ENCODE measurements at places on chromosomes 13 and 19. TPM values are rescaled to one million over a fixed set of nuclear protein-coding genes. Genes with fewer than 3 reads are reported as not detected.
A peak's percentile ranks its signal among the peaks of the same experiment; 100 is the strongest.

- peak within 1 kb of the TSS; percentile 60 for H3K4me3 ChIP-seq
- H3K36me3 ChIP-seq = no peaks in the 10 kb centered on the region
- H3K27me3 ChIP-seq = peaks cover 61% of the 10 kb centered on the region
- no peak within 1 kb of the TSS for H3K27ac ChIP-seq
- DNase-seq = peak; percentile 56
- peaks cover 5% of the 10 kb centered on the region for H3K4me1 ChIP-seq
These were observed at the start of gene MLNR for GRCh38 chr13:49220036-49220855. TSS of gene MLNR (plus strand) at chr13:49220338. CDS start at chr13:49220338, 0 bp downstream.

GRCh38 chr19:1672038-1672768, 19.8 kb upstream of the TCF3 start:
- H3K27ac ChIP-seq = no peak overlapping the region
- no peaks in the 10 kb centered on the region for H3K36me3 ChIP-seq
- H3K4me1 ChIP-seq = peaks cover 17% of the 10 kb centered on the region

DNA sequence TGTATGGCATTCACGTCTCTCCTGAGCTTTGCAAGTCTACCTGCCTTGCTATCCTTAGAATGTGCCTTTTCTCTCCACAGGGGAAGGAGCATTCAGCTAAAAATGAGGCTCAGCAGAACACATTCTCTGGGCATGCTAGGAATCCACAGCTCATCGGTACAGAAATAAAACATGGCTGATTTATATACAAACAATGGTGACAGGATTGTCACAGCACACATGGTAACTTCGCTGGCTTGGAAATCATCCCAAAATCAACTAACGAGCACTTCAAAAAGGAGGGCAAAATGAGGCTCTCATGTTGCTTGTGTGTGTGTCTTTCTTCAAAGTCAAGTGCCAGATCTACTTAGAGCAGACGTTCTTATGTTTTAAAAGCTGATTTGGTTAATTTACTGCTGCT, 373.0 kb downstream of the FGF14 start:
- DNase-seq = no peak
- no peaks in the 10 kb centered on the region for H3K4me1 ChIP-seq
- no peaks in the 10 kb centered on the region for H3K36me3 ChIP-seq
- no peak overlapping the region for H3K27ac ChIP-seq
- no peak overlapping the region for H3K4me3 ChIP-seq
- no peaks in the 10 kb centered on the region for H3K27me3 ChIP-seq

- H3K36me3 ChIP-seq = no peaks in the 10 kb centered on the region
- H3K4me3 ChIP-seq = no peak within 1 kb of the TSS
- DNase-seq = peak; percentile 37
- H3K27me3 ChIP-seq = peaks cover 20% of the 10 kb centered on the region
- peaks cover 7% of the 10 kb centered on the region for H3K4me1 ChIP-seq
- H3K27ac ChIP-seq = no peak within 1 kb of the TSS
These were observed at the start of gene KLC3 for GRCh38 chr19:45340232-45340898. TSS of gene KLC3 (plus strand) at chr19:45340750. CDS start at chr19:45345542, 4,792 bp downstream.

GRCh38 chr19:50741179-50741933, 18.2 kb downstream of the CLEC11A start:
- no peak overlapping the region for H3K27ac ChIP-seq
- H3K4me3 ChIP-seq = no peak overlapping the region
- DNase-seq = no peak
- peaks cover 22% of the 10 kb centered on the region for H3K27me3 ChIP-seq
- no peaks in the 10 kb centered on the region for H3K36me3 ChIP-seq

- no peak overlapping the region for H3K4me3 ChIP-seq
- DNase-seq = no peak
- H3K36me3 ChIP-seq = peaks cover 1% of the 10 kb centered on the region
- no peaks in the 10 kb centered on the region for H3K27me3 ChIP-seq
- H3K27ac ChIP-seq = no peak overlapping the region
These were observed 9.5 kb upstream of the NDUFS7 start for GRCh38 chr19:1374250-1374577.

DNA sequence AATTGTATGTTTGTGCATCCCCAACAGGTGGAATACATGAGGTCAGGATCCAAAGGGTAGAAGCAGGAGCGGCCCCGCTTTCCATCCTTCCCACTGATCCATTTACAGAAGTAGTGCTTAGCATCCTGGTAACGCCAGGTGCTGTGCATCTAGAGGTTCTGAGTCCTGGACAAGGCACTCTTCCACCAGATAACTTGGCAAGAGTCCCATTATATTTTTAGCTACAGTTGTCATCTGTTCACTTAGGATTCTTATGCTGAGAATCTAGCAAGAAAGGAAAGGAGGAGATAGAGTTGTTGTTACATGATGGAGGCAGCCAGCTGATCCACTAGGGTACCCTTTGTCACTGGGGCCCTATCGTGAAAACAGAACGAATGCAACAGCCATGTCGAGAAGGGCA, 389.5 kb upstream of the ZNF507 start:
- no peak overlapping the region for H3K27ac ChIP-seq
- H3K36me3 ChIP-seq = no peaks in the 10 kb centered on the region
- H3K27me3 ChIP-seq = no peaks in the 10 kb centered on the region
- H3K4me3 ChIP-seq = no peak overlapping the region
- no peaks in the 10 kb centered on the region for H3K4me1 ChIP-seq

GRCh38 chr13:23349161-23349897, 84.2 kb downstream of the SACS start:
- H3K4me3 ChIP-seq = no peak overlapping the region
- no peak overlapping the region for H3K27ac ChIP-seq
- H3K27me3 ChIP-seq = no peaks in the 10 kb centered on the region
- no peak for DNase-seq
- peaks cover 2% of the 10 kb centered on the region for H3K4me1 ChIP-seq

- H3K4me1 ChIP-seq = peaks cover 31% of the 10 kb centered on the region
- H3K27me3 ChIP-seq = no peaks in the 10 kb centered on the region
- H3K27ac ChIP-seq = peak overlapping the region; percentile 95
- peaks cover 10% of the 10 kb centered on the region for H3K36me3 ChIP-seq
- peak; percentile 73 for DNase-seq
These were observed 1.3 kb upstream of the BSG start for GRCh38 chr19:570937-571565.

- DNase-seq = no peak
- H3K4me1 ChIP-seq = no peaks in the 10 kb centered on the region
- H3K27me3 ChIP-seq = peaks cover 4% of the 10 kb centered on the region
- H3K27ac ChIP-seq = no peak overlapping the region
- no peak overlapping the region for H3K4me3 ChIP-seq
- H3K36me3 ChIP-seq = no peaks in the 10 kb centered on the region
These were observed 46.2 kb downstream of the SKA3 start for GRCh38 chr13:21130116-21130515.

GRCh38 chr19:52600639-52601024, 30.5 kb downstream of the ZNF701 start:
- H3K4me3 ChIP-seq = peak overlapping the region; percentile 81
- H3K4me1 ChIP-seq = peaks cover 27% of the 10 kb centered on the region
- DNase-seq = peak; percentile 40
- no peaks in the 10 kb centered on the region for H3K27me3 ChIP-seq
- peak overlapping the region; percentile 68 for H3K27ac ChIP-seq

DNA sequence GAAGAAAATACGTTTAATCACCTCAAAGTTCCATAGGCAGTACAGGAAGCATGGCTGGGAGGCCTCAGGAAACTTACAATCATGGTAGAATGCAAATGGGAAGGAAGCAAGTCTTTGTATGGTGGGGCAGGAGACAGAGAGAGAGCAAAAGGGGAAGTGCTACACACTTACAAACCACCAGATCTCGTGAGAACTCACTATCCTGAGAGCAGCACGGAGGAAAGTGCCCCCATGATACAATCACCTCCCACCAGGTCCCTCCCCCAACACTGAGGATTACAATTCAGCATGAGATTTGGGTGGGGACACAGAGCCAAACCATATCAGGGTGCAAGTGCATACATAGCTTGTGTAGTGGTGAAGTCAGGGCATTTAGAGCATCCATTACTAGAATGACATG, 92.3 kb upstream of the ANKRD10 start:
- no peak overlapping the region for H3K27ac ChIP-seq
- no peak for DNase-seq
- peaks cover 15% of the 10 kb centered on the region for H3K27me3 ChIP-seq
- no peak overlapping the region for H3K4me3 ChIP-seq
- no peaks in the 10 kb centered on the region for H3K4me1 ChIP-seq
- no peaks in the 10 kb centered on the region for H3K36me3 ChIP-seq

GRCh38 chr19:31451686-31452330, 102.6 kb upstream of the TSHZ3 start:
- DNase-seq = no peak
- H3K27ac ChIP-seq = no peak overlapping the region
- no peaks in the 10 kb centered on the region for H3K36me3 ChIP-seq

- H3K27me3 ChIP-seq = no peaks in the 10 kb centered on the region
- no peak for DNase-seq
These were observed 483.6 kb downstream of the PCDH20 start for GRCh38 chr13:60931858-60932546.

GRCh38 chr19:7217861-7218260, 76.4 kb downstream of the INSR start:
- no peaks in the 10 kb centered on the region for H3K27me3 ChIP-seq
- no peak for DNase-seq
- H3K4me1 ChIP-seq = peaks cover 29% of the 10 kb centered on the region
- H3K4me3 ChIP-seq = no peak overlapping the region
- H3K27ac ChIP-seq = peak overlapping the region; percentile 26
- H3K36me3 ChIP-seq = no peaks in the 10 kb centered on the region

GRCh38 chr19:39917561-39918182, 16.8 kb downstream of the FCGBP start:
- H3K27ac ChIP-seq = no peak overlapping the region
- no peak for DNase-seq
- peaks cover 8% of the 10 kb centered on the region for H3K36me3 ChIP-seq

GRCh38 chr19:5058521-5059212, 89.8 kb downstream of the KDM4B start:
- H3K4me1 ChIP-seq = no peaks in the 10 kb centered on the region
- no peaks in the 10 kb centered on the region for H3K27me3 ChIP-seq
- no peak overlapping the region for H3K4me3 ChIP-seq
- peaks cover 30% of the 10 kb centered on the region for H3K36me3 ChIP-seq
- no peak overlapping the region for H3K27ac ChIP-seq

GRCh38 chr13:21938636-21939035, 267.8 kb downstream of the FGF9 start:
- DNase-seq = no peak
- H3K27me3 ChIP-seq = peaks cover 2% of the 10 kb centered on the region
- H3K4me1 ChIP-seq = no peaks in the 10 kb centered on the region
- no peaks in the 10 kb centered on the region for H3K36me3 ChIP-seq
- no peak overlapping the region for H3K27ac ChIP-seq

- DNase-seq = peak; percentile 92
- peaks cover 9% of the 10 kb centered on the region for H3K27me3 ChIP-seq
- H3K27ac ChIP-seq = no peak overlapping the region
These were observed 5.3 kb upstream of the CEACAM21 start for GRCh38 chr19:41570639-41571112.

- peaks cover 70% of the 10 kb centered on the region for H3K27me3 ChIP-seq
- DNase-seq = no peak
- peaks cover 17% of the 10 kb centered on the region for H3K4me1 ChIP-seq
These were observed 2.5 kb upstream of the CRLF1 start for GRCh38 chr19:18608805-18609716.

DNA sequence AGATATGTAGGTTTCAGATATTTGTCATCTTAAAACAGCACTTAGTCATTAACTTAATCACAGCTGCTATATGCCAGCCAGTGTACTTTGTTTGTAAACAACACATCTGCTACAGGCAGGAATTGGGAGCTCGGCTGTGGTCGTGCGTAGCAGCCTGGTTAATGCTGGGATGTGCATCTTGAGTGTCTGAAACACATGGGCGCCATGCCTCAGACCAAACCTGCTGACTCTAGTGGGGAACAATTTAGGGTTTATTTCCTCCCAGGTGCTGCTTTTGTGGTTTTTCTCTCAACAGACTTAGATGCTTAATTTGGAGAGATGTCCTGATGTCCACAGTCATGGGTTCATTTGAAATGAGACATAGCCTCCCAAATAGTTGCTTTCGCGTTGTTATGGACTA, 238.5 kb upstream of the TMTC4 start:
- no peaks in the 10 kb centered on the region for H3K4me1 ChIP-seq
- H3K36me3 ChIP-seq = no peaks in the 10 kb centered on the region
- H3K27ac ChIP-seq = no peak overlapping the region
- no peak for DNase-seq
- peaks cover 22% of the 10 kb centered on the region for H3K27me3 ChIP-seq

- peaks cover 3% of the 10 kb centered on the region for H3K27me3 ChIP-seq
- no peak for DNase-seq
- H3K36me3 ChIP-seq = peaks cover 11% of the 10 kb centered on the region
- H3K4me3 ChIP-seq = peak overlapping the region; percentile 74
These were observed 6.0 kb upstream of the EML2 start for GRCh38 chr19:45645068-45645630.

DNA sequence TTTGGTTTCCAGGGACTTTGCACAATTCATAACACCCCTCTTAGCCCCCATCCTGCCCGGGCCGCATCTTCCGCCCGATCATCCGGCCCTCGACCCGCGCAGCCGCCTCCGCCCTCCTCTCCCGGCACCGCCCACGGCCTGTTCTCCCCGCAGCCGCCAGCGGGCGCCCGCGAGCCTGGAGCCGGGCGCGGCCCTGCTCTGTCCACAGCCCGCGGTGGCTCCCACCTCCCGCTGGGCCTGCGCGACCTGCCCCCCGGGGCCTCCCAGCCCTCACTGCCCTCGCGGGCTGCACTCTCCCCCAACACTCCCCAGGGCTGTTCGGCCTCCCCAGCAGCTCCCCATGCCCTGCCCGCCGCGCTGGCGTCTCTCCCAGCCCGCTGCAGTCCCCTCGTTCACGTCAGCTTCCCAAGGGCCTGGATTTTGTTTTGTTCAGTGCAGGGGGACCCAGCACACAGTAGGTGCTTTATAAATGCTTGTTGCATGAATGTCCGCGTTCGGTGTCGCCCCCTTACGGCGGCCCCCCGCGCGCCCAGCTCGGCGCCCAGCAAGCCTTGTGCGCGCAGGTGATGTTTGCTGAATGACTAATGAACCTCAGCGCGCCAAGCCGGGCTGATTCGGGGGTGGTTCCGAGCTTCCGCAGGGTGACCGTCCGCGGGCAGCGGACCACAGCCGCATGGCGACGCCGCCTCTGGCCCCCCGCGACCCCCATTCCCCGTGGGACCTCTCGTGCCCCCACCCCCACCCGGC, 4.6 kb upstream of the APC2 start:
- peaks cover 29% of the 10 kb centered on the region for H3K4me1 ChIP-seq
- DNase-seq = peak; percentile 84
- no peak overlapping the region for H3K27ac ChIP-seq
- peak overlapping the region; percentile 60 for H3K4me3 ChIP-seq

GRCh38 chr19:5974721-5975387, 3.1 kb downstream of the RANBP3 start:
- peak; percentile 89 for DNase-seq
- H3K4me3 ChIP-seq = peak overlapping the region; percentile 95
- peaks cover 59% of the 10 kb centered on the region for H3K36me3 ChIP-seq
- H3K4me1 ChIP-seq = peaks cover 68% of the 10 kb centered on the region

- peaks cover 67% of the 10 kb centered on the region for H3K36me3 ChIP-seq
- no peak for DNase-seq
- H3K27ac ChIP-seq = no peak overlapping the region
- H3K4me1 ChIP-seq = peaks cover 31% of the 10 kb centered on the region
These were observed 7.1 kb downstream of the KCNN4 start for GRCh38 chr19:43773725-43774102.

Gene GJB2
- total RNA-seq = 1.1 TPM

Gene KASH5
- total RNA-seq = not detected

Gene TSSK6
- 4.9 TPM for total RNA-seq

Gene KIR2DL3
- total RNA-seq = not detected

Gene SOX21
- total RNA-seq = not detected

Gene GPR18
- total RNA-seq = 11.4 TPM

Gene ZNF549
- total RNA-seq = 3.5 TPM

Gene C1QTNF9
- total RNA-seq = not detected

Gene PSG2
- not detected for total RNA-seq

Data from activated CD8-positive, alpha-beta T cell treated with anti-CD3 and anti-CD28 coated beads for 36 hours (primary cell).